ENCODE measurements at places on chromosomes 3 and 15.

DNA sequence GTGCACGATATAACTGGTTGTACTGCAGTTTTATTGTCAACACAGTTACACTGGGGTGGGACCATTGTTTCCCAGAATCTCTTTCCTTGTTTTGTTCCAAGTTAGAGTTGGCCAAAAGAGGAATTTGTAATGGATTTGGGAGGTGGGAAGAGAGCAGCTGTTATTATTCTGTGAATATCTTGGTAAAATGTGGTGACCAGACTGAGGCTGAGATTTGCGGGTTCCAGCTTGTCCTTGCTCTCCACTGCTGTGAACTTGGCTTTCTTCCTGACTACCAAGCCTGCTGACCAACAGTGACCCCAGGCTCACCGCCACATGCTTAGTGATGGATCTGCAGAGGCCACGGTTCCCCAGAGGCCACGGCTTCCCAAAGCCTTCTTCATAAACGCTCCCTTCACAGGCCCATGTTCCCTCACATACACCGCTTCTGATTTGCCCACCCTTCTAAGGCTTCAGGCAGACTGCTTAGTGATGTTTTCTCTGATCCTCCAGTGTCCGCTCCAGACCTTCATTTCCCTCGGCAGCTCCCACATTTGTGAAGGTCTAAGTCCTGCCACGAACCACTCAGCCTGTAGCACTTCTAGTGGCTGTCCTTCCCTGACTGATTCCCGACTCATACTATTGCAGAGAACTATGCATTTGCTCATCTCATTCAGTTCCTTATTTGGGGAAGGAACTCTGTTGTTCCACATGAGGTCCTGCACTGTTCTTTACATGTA, 525.5 kb upstream of the RGMA start:
- no peak for DNase-seq

- no peak for DNase-seq
Measured at GRCh38 chr3:38149708-38150107, 11.2 kb downstream of the MYD88 start.

GRCh38 chr3:123373474-123373987, 75.4 kb downstream of the ADCY5 start:
- DNase-seq: no peak

GRCh38 chr3:173529062-173529711, 131.6 kb downstream of the NLGN1 start:
- peak; percentile 15 for DNase-seq

GRCh38 chr3:154844863-154845262, 235.3 kb upstream of the MME start:
- no peak for DNase-seq

- DNase-seq: no peak
Measured at GRCh38 chr3:55471522-55472280, 15.4 kb downstream of the WNT5A start.

- peak; percentile 40 for DNase-seq
Measured at GRCh38 chr15:74010929-74011540, 16.5 kb downstream of the PML start.

DNA sequence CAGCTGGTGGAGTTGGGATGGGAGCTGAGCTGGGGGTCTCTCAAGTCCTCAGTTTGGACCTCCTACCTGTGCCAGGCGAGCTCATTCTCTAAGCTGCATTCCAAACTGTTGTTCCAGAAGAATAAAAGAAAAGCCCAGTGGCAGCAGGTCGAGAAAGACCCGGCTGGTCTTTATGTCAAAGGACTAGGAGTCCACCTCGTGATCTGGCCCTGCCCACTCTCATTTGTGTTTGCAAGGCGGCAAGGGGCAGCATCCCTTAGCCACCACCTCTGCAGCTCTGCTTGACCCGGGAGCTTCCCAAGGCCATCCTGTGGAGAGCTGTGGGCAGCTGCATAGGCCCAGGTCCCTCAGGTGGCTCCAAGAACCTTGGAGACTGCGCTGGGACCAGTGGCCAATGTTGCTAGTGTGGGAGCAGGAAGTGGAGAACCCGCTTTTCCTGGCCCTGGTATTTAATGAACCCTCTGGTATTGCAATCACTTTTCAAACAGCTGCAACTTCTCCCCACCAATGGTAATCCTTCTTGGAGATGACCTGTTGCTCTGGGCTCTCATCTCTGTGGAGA, 30.9 kb downstream of the KY start:
- DNase-seq: no peak

GRCh38 chr15:90097475-90097874, 4.8 kb downstream of the IDH2 start:
- no peak for DNase-seq

GRCh38 chr3:129352045-129352444, 73.4 kb downstream of the HMCES start:
- DNase-seq: no peak

- peak; percentile 60 for DNase-seq
Measured at GRCh38 chr3:114741066-114741465, 406.0 kb downstream of the ZBTB20 start.

GRCh38 chr3:141425523-141426233, 57.4 kb downstream of the ZBTB38 start:
- peak; percentile 54 for DNase-seq

DNA sequence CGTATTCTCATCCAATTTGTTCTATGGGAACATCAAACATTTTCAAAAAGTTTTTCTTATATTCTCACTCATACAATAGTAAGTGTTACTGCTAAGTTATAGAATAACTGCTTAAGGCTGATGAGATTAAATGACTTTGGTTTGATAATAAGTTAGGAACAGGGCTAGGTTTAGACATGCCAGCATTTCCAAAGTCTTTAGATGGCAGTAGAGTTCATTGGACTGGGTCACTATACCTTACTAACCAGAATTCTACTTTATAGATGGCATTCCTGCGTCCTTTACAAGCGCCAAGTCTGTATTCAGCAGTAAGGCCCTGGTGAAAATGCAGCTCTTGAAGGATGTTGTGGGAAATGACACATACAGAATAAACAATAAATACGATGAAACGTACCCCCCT, 21.7 kb downstream of the PLAAT1 start:
- DNase-seq: no peak

GRCh38 chr3:64888165-64888564, 200.4 kb upstream of the ADAMTS9 start:
- DNase-seq: no peak

DNA sequence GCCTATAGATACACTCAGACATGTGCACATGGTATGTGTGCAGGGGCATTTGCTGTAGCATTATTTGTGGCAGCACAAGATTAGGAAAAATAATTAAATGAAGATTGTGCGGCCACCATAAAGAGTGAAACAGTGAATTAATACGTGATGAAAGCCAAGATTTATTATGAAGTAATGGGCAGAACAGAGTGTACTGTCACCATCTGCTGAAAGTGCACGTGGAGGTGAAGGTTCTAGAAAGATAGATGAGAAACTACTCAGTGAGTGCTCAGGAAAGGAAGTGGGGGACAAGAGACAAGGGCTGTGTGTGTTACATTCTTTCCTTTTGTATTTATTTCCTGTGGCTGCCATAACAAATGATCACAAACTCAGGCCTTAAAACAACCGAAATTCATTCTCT, 246.1 kb upstream of the ATP10A start:
- DNase-seq: no peak

- no peak for DNase-seq
Measured at GRCh38 chr3:64612082-64612860, 75.5 kb downstream of the ADAMTS9 start.

GRCh38 chr3:100548053-100548452, 55.6 kb downstream of the TMEM45A start:
- DNase-seq: no peak

- DNase-seq: no peak
Measured at GRCh38 chr3:24197809-24198208, 252.7 kb downstream of the NR1D2 start.

DNA sequence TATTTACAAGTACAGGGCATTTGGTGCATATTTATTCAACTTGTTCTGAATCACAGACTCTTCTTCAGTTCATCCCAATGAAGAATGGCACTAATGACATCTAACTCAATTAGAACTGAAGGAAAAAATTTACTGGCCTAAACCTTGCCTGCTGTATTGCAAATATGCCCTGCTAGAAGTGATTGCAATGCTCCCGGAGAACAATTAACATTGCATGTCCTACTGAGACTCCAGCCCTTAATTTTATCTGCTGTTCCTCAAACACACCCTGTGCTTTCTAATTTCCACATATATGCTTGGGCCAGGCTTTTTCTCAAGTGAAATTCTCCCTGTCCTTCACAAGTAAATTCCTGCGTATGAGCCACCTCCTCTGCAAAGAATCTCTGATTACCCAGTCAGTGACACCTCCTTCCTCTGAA, 8.3 kb downstream of the ACKR4 start:
- peak; percentile 69 for DNase-seq

- DNase-seq: no peak
Measured at GRCh38 chr15:60914360-60914759, 314.7 kb downstream of the RORA start.

- DNase-seq: no peak
Measured at GRCh38 chr15:66298803-66299251, 5.5 kb downstream of the DIS3L start.

DNA sequence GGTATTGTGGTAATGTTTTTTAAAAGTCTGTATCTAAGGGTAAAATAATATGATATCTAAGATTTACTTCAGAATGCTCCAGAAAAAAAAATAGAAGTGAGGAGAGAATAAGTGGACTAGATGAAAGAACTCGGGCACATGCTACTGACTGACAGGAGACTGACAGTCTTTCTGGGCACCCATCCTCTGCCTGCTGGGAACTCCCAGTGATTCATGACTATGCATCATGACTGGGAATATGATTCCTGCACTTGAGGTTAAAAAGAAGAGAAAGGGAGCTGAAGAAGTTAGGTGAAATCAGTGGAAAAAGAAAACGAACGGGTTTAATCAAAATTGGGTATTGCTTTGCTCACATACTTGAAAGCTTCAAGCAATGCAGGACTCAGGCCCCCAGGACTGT, 35.7 kb upstream of the SPSB4 start:
- DNase-seq: no peak

- no peak for DNase-seq
Measured at GRCh38 chr3:77052051-77052501, 12.2 kb downstream of the ROBO2 start.

GRCh38 chr3:69838696-69839515, 99.6 kb downstream of the MITF start:
- no peak for DNase-seq

DNA sequence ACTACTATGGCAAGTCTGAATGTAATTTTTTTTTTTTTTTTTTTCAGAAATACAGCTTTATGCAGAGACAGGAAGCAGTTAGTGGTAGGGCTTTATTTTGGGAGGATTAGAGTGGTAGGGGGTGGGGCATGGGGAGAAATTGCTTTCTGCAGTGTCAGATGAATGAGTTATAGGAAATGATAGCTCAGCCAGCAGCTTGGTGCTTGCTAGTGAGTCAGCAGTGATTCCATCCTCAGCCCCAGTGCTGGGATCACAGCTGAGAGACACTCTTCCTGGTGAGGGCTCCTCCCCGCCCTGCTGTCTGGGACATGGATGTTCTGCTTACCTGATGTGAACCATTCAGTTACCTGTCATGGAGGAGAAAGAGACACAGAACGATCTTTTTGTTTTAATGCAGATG, 39.6 kb downstream of the SEMA6D start:
- DNase-seq: peak; percentile 90

DNA sequence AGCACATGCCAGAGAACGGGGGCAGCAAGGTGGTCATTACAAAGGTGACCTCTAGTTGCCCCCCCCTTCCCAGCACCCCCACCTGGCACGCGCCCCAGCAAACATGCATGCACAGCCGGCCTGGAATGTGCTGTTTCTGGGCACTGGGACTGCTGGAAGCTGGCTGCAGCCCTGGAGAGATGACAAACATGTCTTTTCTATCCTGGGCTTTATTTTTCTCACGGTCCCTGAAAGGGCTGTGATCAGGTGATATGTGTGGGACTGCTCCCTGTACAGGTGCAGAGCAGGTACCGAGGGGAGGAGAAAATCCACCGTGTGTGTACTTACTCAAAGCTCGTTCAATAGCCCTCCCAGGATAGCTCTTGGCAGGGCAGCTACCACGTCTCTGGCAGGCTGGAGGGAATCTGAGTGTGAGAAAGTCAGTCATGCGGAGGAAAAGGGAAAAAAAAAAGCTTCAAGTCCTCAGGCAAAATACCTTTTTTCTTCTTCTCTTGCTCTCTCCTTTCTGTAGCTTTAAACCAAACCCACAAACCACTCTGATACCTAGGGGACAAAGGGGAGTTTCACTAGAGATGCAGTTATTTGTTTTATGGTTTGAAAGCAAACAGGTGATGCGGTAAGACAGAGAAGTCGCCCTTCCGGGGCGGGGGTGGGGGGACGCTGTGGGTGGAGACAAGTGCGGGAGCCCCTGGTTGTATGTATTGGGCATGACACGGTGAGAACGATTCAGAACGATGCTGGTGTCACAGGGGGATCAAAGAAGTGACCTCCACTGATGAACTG, 5.0 kb upstream of the HES1 start:
- DNase-seq: peak; percentile 8

DNA sequence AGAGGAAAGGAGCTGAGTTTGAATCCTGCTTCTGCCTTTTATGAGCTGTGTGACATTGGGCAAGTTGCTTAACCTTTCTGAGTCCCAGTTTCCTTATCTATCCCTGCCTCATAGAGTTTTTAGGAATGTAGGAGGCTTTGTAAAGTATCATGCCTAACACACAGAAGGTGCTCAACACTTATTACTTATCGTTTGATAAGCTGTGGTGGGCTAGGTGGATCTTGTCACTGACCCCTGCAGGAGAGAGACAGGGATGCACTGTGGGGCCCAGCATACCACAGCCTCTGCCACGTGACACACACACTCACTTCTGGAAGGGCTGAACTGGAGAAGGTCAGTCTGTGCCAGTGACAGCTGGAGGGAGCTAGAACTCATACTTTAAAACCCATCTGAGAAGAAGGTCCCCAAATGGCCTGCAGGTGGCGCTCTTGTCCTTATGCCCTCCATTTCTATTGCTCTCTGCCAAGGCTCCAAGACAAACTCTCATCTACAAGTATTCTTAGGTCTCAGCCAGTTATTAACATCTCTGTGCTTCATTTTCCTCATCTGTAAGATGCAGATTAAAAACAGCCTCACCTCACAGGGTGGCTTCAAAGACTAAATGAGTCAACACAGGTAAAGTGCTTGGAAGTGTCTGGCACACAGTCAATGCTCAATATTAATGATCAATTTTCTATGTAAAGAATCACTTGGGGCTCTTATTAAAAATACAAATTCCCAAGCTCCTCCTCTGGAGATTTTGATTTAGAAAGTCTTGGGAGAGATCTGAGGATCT, 57.5 kb upstream of the HACD2 start:
- DNase-seq: peak; percentile 95

DNA sequence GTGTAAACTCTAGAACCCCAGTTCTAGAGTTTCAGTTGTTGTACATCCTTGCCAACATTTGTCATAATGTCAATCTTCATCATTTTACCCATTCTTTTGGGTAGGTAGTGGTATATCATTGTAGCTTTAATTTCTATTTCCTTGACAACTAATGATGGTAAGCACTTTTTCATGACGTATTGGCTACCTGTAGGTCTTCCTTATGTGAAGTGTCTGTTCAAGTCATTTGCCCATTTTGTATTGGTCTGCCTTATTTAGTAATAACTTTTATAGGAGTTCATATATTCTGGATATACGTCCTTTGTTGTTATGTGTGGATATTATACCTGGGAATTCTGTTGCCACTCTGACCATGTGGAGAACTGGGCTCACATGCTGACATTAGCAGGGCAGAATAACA, 73.8 kb upstream of the ACTC1 start:
- DNase-seq: no peak

- peak; percentile 92 for DNase-seq
Measured at GRCh38 chr3:30232142-30232541, 374.3 kb upstream of the TGFBR2 start.

Data from EH (cell line).